ENCODE measurements at places on chromosomes 4 and X.

DNA sequence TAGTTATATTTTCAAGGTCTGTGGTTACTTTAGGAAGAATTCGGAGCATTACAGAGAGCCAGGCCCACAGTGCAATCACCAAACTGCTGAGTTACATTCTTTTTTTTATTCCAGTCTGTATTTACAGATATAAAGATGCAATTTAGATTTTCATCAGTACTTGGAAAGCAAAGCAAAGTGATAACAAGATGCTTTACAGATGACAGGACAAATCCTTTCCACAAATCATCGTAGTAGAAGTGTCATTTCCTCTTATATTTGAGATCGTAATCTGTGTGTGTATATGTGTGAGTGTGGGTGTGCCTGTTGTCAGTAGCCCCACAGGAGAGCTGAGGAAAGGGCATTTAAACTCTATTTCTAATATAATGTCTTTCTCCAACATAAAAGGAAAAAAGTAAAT is 1893.7 kb downstream of the STIM2 start:
- DNase-seq = no peak

- DNase-seq = no peak
These were observed 368.7 kb downstream of the BCOR start for GRCh38 chrX:39728852-39729598.

- no peak for DNase-seq
These were observed 60.7 kb downstream of the SPATA4 start for GRCh38 chr4:176134670-176135069.

GRCh38 chr4:40357738-40358137 is 22.6 kb downstream of the CHRNA9 start:
- DNase-seq = no peak

GRCh38 chrX:153226344-153227185 is 47.5 kb downstream of the MAGEA1 start:
- no peak for DNase-seq

GRCh38 chr4:124178449-124179021 is 534.0 kb downstream of the ANKRD50 start:
- no peak for DNase-seq

DNA sequence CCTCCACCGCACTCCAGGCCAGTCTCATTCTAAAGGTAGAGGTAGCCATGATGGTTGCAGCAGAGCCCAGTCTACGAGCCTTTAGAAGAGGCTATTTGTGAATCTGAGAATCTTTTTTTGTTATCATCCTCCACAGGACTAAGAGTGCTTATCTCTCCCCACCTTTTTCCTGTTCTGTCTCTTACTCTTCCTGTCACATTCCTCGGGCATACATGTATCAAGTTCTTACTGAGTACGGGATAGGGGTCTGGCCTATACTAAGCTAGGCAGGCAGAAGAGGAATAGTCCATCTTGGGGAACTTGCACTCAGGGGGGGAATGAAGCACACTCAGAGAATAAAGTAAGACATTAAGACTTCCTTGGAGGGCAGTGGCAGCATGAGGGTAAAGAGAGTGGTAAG is 25.7 kb downstream of the LAS1L start:
- no peak for DNase-seq

GRCh38 chrX:99384594-99385374 is 1025.3 kb downstream of the PCDH19 start:
- no peak for DNase-seq

GRCh38 chrX:126799059-126799458 is 20.5 kb upstream of the PRR32 start:
- no peak for DNase-seq

GRCh38 chr4:88757776-88758175 is 60.1 kb upstream of the NAP1L5 start:
- DNase-seq = no peak

DNA sequence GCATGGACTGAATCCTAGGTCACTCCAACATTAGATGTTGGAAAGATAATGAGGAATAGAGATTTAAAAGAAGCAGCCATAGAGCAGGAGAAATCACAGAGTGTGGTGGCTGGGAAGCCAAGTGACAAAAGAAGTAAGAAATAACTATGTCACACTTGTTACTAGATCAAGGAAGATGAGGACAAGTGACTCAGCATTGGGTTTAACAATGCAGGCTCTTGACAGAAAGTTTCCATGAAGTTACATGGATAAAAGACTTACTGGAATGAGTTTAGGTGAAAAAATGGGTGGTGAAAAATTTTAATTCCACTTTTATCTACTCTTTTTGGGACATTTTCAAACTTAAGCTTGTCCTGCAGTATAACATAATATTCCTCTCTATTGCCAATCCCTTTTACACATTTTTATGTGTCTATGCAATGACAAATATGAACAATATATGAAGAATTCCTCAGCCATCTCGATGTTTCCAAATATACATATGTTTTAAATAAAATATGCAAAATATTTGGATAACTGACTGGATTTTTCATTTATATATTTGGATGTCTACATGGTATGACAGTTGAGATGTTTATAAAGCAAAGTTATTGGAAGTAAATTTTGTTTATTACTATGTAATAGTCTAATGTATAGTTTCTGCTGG is 462.6 kb downstream of the IL15 start:
- DNase-seq = no peak

DNA sequence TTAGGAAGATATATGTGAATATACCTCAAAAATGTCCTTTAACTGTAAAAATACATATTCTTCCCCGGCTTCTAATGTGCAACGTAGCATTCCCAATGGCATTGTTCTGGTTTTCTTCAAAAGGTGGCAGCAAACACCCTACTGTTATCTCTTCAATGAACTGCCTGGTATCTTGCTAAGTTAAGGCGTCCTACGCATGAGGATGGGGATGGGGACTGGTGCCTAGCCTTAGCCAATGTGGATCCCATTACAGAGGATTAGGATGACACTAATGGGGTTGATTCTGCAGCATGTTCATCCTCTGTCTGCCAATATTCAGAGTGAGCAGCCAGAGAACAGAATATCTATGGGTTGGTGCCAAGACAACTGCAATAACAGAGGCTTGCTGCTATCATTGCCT is 334.9 kb upstream of the ADGRL3 start:
- no peak for DNase-seq

DNA sequence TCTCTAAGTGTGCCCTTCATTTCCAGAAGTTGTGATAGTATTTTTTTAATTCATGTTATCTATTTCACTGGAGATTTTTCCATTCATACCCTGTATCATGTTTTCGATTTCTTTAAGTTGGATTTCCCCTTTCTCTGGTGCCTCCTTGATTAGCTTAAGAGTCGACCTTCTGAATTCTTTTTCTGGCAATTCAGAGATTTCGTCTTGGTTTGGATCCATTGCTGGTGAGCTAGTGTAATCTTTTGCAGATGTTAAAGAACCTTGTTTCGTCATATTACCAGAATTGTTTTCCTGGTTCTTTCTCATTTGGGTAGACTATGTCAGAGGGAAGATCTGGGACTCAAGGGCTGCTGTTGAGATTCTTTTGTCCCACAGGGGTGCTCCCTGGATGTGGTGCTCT is 9.1 kb upstream of the SH3BP2 start:
- no peak for DNase-seq

- DNase-seq = no peak
These were observed 434.3 kb upstream of the RASGEF1B start for GRCh38 chr4:81905971-81906370.

DNA sequence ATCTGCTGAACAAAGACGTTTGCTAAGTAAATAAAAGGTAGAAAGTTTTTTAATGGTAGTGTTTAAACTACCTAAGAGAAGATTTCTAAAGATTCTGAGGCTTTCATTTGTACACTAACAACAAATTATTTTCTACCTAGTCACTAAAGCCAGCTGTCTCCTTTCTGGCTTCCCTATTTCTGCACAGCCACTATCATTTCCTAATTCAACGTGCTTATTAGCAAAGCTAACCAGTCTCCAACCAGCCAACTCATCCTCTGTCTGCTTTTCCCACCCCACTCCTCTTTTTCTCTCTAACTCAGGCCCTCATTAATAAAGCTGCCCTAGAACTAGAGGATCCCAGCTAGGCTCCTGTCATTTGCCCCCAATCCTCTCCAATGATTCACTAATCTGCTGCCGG is 118.2 kb downstream of the ZNF827 start:
- DNase-seq = no peak

DNA sequence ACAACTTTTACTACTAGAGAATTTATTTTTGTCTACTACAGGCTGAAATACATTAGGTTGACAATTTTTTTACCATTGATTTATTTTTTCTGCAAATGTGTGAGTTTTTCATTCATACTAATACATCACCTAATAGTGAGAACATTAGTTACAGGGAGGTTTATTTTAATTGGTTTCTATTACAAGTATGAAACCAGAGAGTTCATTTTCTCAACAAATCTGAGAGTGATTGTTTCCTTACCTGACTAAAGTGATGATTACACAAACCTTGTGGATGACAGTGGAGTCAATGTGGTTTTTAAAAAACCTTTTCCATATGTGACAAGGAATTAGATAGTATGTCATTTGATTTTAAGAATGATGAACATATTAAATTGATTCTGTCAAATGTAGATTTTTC is 227.4 kb downstream of the PALLD start:
- DNase-seq = no peak

- no peak for DNase-seq
These were observed 21.2 kb downstream of the SLC2A9 start for GRCh38 chr4:9999956-10000561.

- no peak for DNase-seq
These were observed 961 bp upstream of the NOCT start for GRCh38 chr4:139014371-139015268.

- DNase-seq = no peak
These were observed 244.9 kb upstream of the AGA start for GRCh38 chr4:177687117-177687516.

DNA sequence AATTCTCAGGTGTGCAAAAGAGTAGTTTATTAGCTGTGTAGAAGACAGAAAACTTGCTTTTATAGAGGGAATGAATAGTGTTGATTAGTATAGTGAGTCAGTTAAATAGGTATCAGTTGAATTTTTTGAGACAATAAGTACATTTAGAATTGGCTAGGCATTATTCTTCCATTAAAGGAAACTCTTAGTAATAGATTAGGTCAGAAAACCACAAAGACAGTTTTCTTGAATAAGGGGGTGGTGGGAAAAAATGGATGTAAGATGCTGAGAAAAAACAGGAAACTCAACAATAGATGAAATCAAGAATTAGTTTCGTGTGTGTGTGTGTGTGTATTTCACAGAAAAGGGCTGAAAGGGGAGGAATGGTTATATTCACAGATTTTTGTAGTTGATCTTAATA is 16.8 kb downstream of the CD38 start:
- DNase-seq = no peak

- no peak for DNase-seq
These were observed 1077.3 kb upstream of the PCDH10 start for GRCh38 chr4:132071815-132072214.

DNA sequence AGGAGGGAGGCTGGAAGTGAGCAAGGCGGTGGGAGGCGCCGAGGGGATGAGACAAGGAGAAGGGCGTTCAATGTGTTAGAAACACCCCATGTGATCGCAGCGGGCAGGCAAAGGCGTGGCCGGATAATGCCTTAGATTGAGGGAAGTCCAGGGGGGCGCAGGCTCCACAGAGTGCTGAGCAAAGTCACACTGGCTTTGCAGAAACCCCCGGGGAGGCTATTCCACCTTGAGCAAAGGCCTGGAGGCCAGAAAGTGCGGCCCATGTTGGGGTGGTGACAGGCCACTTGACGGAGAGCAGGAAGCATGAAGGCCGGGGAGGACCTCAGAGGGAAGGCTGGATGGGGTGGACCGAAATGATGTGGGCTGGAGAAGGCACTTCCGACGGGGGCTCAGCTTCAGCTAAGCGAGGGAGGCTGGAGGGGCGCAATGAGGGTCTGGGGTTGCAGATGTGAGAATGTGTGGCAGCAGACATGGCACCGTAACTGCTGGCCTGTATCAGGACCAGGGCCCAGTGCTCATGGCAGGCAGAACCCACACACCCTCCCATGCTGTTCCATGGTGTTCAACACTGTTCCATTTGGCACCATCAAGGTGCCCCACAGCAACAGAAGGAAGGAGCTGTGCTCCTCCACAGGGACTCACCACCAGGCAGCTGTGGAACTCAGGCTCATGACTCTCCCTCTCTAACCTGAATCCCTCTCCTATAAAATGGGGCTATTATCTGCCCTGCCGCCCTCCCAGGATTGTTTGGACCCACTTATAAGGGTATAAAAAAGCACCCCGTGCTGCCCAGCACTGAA is 50.3 kb downstream of the HMX1 start:
- no peak for DNase-seq

- no peak for DNase-seq
These were observed 78.9 kb upstream of the SLC4A4 start for GRCh38 chr4:71259911-71260331.

GRCh38 chr4:152073351-152074087 is 312.7 kb upstream of the GATB start:
- no peak for DNase-seq

DNA sequence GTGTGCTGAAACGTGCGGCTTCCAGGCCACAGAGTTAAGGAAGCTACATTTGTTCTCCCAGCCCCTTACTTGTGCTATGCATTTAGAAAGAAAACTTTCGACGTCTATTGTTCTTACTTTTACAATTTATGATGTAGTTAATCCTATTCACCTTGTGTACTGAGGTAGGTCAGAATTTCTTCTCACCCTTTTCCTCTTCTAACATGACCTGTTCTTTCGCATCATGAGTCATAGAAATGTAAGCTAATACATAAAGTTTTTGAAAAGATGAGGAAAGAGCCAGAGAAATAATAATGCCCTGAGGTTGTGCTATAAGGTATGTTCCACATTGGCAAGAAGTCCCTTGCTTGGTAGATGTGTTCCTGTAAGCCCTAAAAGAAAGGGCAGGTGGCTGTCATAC is 298.3 kb downstream of the TRIML1 start:
- DNase-seq = no peak

- no peak for DNase-seq
These were observed 46.0 kb downstream of the LNX1 start for GRCh38 chr4:53545273-53545672.

GRCh38 chrX:136034668-136035067 is 49.4 kb downstream of the SLC9A6 start:
- no peak for DNase-seq

DNA sequence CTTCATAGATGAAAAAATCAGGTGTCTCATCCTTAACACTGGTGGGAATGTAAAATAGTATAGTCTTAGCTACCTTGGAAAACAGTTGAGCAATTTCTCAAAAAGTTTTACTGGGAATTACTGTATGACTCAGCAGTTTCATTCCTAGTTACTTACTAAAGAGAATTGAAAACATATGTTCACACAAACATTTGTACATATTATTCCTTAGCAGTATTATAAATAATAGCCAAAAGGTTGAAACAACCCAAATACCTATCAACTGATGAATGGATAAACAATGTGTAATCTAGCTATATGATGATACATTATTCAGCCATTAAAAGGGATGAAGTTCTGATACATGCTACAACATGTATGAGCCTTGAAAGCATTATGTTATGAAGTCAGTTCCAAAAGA is 41.7 kb downstream of the RBM46 start:
- DNase-seq = no peak
